ENCODE measurements at places on chromosomes 1 and 21. TPM values are rescaled to one million over a fixed set of nuclear protein-coding genes. Genes with fewer than 3 reads are reported as not detected.

The ZFYVE9 gene
- total RNA-seq = 20.6 TPM

The LRRC39 gene
- total RNA-seq = 0.18 TPM

The LRRC38 gene
- not detected for total RNA-seq

The ST6GALNAC5 gene
- not detected for total RNA-seq

The DNAJC28 gene
- total RNA-seq = 0.72 TPM

The RCSD1 gene
- total RNA-seq = 0.81 TPM

The MPZ gene
- 0.90 TPM for total RNA-seq

The TMPRSS15 gene
- total RNA-seq = not detected

The HES2 gene
- 0.49 TPM for total RNA-seq

The LAMC1 gene
- 1,111 TPM for total RNA-seq

The LAD1 gene
- total RNA-seq = not detected

The LIX1L gene
- total RNA-seq = 33.4 TPM

The TMEM51 gene
- total RNA-seq = 3.7 TPM

The CFAP57 gene
- total RNA-seq = 1.4 TPM

The SYTL1 gene
- total RNA-seq = 0.65 TPM

The FALEC gene
- total RNA-seq = not detected

The PAPPA2 gene
- 2.5 TPM for total RNA-seq

The NTMT2 gene
- total RNA-seq = not detected

The TNFRSF18 gene
- total RNA-seq = not detected

The TCHHL1 gene
- total RNA-seq = not detected

The AIM2 gene
- total RNA-seq = not detected

The ZBED6 gene
- total RNA-seq = 20.1 TPM

The RHCE gene
- total RNA-seq = 1.1 TPM

The SLC6A17 gene
- under 0.01 TPM for total RNA-seq

The MAP1LC3C gene
- total RNA-seq = not detected

The RAB42 gene
- total RNA-seq = 0.54 TPM

The DEPDC1 gene
- total RNA-seq = 14.7 TPM

The ELAVL4 gene
- not detected for total RNA-seq

The LYPD8 gene
- total RNA-seq = not detected

The CD1B gene
- total RNA-seq = not detected

The TRAPPC10 gene
- 14.7 TPM for total RNA-seq

The TMIGD3 gene
- not detected for total RNA-seq

The DYNLT4 gene
- total RNA-seq = 0.16 TPM

The PAQR6 gene
- 0.32 TPM for total RNA-seq

The CHIT1 gene
- not detected for total RNA-seq

The PLXNA2 gene
- total RNA-seq = 22.7 TPM

The OR2T29 gene
- total RNA-seq = not detected

The TRNP1 gene
- total RNA-seq = 52.8 TPM

The YBX1 gene
- total RNA-seq = 667 TPM

The RGS13 gene
- not detected for total RNA-seq

Measured in cardiac atrium fibroblast (primary cell).